ENCODE measurements at places on chromosomes 11 and 22. TPM values are rescaled to one million over a fixed set of nuclear protein-coding genes. Genes with fewer than 3 reads are reported as not detected.
A peak's percentile ranks its signal among the peaks of the same experiment; 100 is the strongest.

DNA sequence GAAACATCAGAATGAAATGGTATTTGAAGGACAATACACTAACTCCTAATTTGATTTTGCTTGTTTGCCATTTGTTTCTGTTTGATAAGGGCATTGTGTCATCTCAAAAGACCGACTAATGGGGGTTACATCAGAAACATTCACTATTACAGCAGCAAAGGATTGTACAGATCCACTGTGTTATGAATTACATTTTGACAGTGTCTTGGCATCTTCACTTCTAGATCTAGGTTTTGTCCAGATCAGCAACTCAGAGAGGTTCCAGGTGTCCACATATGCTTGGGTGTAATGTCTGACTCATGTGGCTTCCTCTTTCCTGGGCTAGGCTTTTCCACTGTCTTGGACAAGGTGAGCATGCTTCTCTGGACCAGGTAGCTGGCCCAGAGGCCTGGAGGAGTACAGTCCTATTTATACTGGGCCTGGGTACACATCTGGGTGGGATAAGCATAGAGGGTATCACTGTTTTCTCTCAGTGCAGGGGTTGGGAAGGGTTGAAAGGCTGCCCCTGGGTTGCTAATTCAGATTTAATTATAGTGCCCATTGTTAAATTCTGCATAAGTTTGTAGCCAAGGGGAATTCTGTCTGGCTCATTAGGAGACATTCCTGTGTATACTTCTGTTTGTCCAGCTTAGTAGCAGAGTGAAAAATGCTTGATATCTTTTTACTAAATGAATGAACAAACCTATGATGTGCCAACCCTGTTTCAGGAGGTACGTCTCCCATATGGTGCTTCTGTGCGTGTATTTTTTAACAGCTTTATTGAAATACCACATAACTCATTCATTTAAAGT lies 23.8 kb downstream of the DDI1 start:
- H3K4me3 ChIP-seq = no peak overlapping the region
- no peaks in the 10 kb centered on the region for H3K36me3 ChIP-seq
- DNase-seq = no peak
- no peaks in the 10 kb centered on the region for H3K27me3 ChIP-seq
- no peaks in the 10 kb centered on the region for H3K4me1 ChIP-seq

DNA sequence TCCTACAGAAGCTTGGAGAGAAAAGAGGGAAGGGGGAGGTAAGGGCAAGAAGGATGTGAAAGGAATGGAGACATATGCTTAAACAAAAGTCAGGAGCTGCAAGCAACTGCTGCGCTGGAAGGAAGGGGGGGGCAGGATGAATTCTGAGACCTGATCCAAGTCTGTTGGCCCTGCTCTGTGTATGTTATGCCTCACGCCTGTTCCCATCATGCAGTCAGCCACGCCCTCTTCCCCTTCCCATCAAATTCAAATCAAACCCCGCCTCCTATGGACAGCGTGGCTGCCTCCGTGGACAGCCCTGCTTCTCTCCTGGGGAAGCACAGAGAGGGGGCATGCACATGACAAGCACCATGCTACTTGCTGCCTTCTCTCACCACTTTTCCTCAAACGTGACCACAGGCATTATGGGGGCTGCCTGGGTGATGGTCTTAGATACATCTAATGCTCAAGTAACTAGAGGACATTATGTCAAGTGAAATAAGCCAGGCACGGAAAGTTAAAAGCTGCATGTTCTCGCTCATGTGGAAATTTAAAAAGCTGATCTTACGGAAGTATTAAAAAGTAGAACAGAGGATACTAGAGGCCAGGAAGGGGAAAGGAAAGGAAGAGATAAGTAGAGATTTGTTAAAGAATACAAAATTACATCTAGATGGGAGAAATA lies 45.8 kb upstream of the CYP2D6 start:
- no peak overlapping the region for H3K4me3 ChIP-seq
- no peaks in the 10 kb centered on the region for H3K27me3 ChIP-seq
- no peak overlapping the region for H3K27ac ChIP-seq
- peaks cover 23% of the 10 kb centered on the region for H3K36me3 ChIP-seq
- peaks cover 58% of the 10 kb centered on the region for H3K4me1 ChIP-seq

DNA sequence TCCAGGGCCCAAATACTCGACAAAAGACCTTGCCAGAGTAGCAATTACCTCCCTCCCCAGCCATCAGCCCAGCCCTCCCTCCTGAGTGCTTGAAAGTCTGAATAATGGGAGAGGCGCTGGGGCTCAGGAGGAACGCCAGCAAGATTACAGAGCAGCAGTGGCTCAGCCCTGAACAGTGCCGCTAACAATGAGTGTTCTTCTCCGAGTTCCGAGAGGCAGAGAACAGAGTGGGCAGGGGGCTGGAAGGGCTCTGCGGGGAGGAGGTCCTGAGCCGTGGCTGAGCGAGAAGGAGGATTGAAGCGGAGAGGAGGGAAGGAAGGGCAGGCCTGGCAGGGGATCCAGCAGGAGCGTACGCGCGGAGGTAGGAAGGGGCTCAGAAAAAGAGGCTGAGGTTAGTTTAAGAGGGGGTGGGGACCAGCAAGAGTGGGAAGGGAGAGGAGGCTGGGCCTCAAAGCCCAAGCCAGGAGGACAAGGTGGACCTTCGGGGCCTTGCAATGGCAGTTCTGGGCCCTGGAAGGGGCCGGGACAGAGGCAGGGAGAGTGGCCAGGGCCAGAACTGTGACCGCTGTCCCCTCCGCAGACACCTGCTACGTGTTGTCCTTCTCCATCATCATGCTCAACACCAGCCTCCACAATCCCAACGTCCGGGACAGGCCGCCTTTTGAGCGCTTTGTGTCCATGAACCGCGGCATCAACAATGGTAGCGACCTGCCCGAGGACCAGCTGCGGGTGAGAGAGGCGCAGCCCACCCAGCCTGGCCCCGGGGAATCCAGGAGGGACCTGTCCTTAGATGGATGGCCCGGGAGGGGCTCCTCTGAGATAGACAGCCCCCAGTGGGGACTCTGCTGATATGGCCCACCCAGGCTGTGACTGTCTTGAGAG lies 20.6 kb downstream of the CYTH4 start:
- DNase-seq = no peak
- H3K4me3 ChIP-seq = no peak overlapping the region
- peaks cover 44% of the 10 kb centered on the region for H3K4me1 ChIP-seq
- no peaks in the 10 kb centered on the region for H3K27me3 ChIP-seq

GRCh38 chr22:23281406-23282088 lies 101.2 kb downstream of the BCR start:
- H3K27ac ChIP-seq = peak overlapping the region; percentile 92
- peaks cover 38% of the 10 kb centered on the region for H3K4me1 ChIP-seq
- peak overlapping the region; percentile 48 for H3K4me3 ChIP-seq
- peaks cover 43% of the 10 kb centered on the region for H3K36me3 ChIP-seq

- peaks cover 22% of the 10 kb centered on the region for H3K4me1 ChIP-seq
- no peaks in the 10 kb centered on the region for H3K27me3 ChIP-seq
- H3K4me3 ChIP-seq = no peak overlapping the region
- peaks cover 9% of the 10 kb centered on the region for H3K36me3 ChIP-seq
Observed at GRCh38 chr22:29973269-29973668, 90.3 kb downstream of the MTMR3 start.

Gene GUCY1A2
- not detected for total RNA-seq

Gene SUSD2
- total RNA-seq = 3.1 TPM
